ENCODE measurements at places on chromosomes 6 and 20. TPM values are rescaled to one million over a fixed set of nuclear protein-coding genes. Genes with fewer than 3 reads are reported as not detected.
A peak's percentile ranks its signal among the peaks of the same experiment; 100 is the strongest.

The KCNG1 gene
- total RNA-seq, result 6.2 TPM

The SFT2D1 gene
- total RNA-seq, result 60.3 TPM

DNA sequence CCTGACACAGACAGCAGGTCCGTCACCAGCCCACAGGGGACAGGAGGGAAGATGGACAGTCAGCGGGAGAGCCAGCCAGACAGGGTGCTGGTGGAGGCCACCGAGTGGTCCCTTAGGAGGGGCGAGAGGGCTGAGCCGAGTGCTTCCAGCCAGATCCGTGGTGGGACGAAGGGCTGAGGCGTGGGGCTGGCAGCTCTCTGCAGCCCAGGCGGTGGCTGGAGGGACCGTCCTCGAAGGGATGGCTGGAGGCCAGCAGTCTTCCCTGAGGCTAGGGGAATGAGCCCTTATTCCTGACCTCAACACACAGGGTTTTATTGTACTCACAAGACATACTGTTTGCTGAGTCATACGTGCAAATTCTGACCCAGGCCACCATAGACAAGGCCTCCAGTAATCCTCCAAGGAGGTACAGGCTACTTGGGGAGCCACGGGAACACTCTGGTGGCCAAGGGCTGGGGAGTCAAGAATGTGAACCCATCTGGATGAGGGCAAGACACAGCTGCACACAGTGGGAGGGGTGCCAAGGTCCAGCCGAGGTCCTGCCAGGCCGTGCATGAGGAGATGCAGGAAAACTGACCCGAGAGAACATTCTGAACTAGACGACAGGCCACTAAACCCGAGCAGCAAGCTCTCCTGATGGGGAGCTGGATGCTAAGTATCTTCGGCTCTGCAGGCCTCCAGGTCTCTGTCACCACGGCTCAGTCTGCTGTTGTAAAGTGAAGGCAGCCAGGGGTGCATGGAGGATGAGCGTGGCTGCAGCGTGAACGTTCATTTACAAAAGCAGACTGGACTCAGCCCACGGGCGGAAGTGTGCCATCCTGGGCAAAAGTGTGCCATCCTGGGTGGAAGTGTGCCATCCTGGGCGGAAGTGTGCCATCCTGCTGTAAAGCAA is 242.5 kb downstream of the TTLL2 start:
- DNase-seq, result no peak

- DNase-seq, result peak; percentile 47
Measured at GRCh38 chr20:63594043-63594561, 20.1 kb upstream of the HELZ2 start.

- no peak for DNase-seq
Measured at GRCh38 chr20:54879393-54879792, 404.0 kb downstream of the DOK5 start.

DNA sequence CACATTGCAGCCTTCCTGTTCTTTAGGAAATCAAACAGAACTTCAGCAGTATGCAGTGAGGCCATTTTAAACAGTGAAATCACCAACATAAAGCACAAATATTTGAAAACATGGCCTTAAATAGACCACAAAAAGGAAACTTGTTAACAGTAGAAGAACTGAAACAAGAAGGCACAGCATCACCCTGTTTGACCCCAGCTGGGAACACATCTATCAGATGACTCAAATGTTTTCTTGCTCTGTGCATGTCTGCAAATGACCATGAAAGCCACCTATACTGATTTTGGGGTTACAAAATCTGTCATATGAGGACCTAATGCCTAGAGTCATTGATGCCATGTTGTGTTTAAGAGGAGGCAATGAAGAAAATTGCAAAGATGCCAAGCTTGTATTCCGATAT is 123.8 kb upstream of the ADGRF1 start:
- DNase-seq, result no peak

All from A172 (cell line).